A549 treated with CpdA at 1 μM for 4 hours (cell line): ENCODE measurements at places on chromosomes 12 and 14. TPM values are rescaled to one million over a fixed set of nuclear protein-coding genes. Genes with fewer than 3 reads are reported as not detected.

The SERPINA9 gene
- 0.03 TPM in 1 of 5 replicates, not detected in the others for total RNA-seq

The PRB2 gene
- total RNA-seq, result not detected in 5 replicates

The CBLN3 gene
- total RNA-seq, result 1.3 to 1.6 TPM (median 1.5 TPM) in 5 replicates

The NEMP1 gene
- total RNA-seq, result 14.5 to 18.6 TPM (median 16.8 TPM) in 5 replicates

The CTSG gene
- total RNA-seq, result not detected in 5 replicates

The RPGRIP1 gene
- total RNA-seq, result 0.21 to 0.51 TPM (median 0.34 TPM) in 5 replicates

The AMDHD1 gene
- 1.9 to 2.8 TPM (median 2.2 TPM) in 5 replicates for total RNA-seq

The CLEC4C gene
- not detected in 5 replicates for total RNA-seq

The PA2G4 gene
- 303 to 383 TPM (median 320 TPM) in 5 replicates for total RNA-seq

The SOAT2 gene
- 0.17 to 0.24 TPM (median 0.21 TPM) in 4 of 5 replicates, not detected in the other for total RNA-seq

The MOAP1 gene
- 11.1 to 15.8 TPM (median 14.2 TPM) in 5 replicates for total RNA-seq

The DLK1 gene
- 0.22 to 0.65 TPM (median 0.48 TPM) in 5 replicates for total RNA-seq

The COL2A1 gene
- total RNA-seq, result 0.02 to 0.15 TPM (median 0.08 TPM) in 3 of 5 replicates, not detected in the others

The NPFF gene
- not detected in 5 replicates for total RNA-seq

The ASB2 gene
- 1.5 to 3.5 TPM (median 1.9 TPM) in 5 replicates for total RNA-seq

The PPFIBP1 gene
- total RNA-seq, result 19.1 to 41.8 TPM (median 28.8 TPM) in 5 replicates

The FKBP3 gene
- 115 to 141 TPM (median 116 TPM) in 5 replicates for total RNA-seq

The PGAM5 gene
- 39.9 to 61.3 TPM (median 58.6 TPM) in 5 replicates for total RNA-seq

The MEG3 gene
- 56.5 to 102 TPM (median 73.0 TPM) in 5 replicates for total RNA-seq

The MED6 gene
- 42.4 to 55.2 TPM (median 46.5 TPM) in 5 replicates for total RNA-seq

The PDE3A gene
- total RNA-seq, result 2.2 to 4.2 TPM (median 4.1 TPM) in 5 replicates

The DLST gene
- total RNA-seq, result 92.4 to 99.9 TPM (median 97.6 TPM) in 5 replicates

The ZDHHC17 gene
- total RNA-seq, result 7.9 to 17.0 TPM (median 10.2 TPM) in 5 replicates

The KLHL33 gene
- 0.01 TPM in 1 of 5 replicates, not detected in the others for total RNA-seq

The CD69 gene
- total RNA-seq, result not detected in 5 replicates

The SMCO2 gene
- total RNA-seq, result 0.13 to 0.50 TPM (median 0.24 TPM) in 5 replicates

The KRT2 gene
- total RNA-seq, result 0.03 TPM in 1 of 5 replicates, not detected in the others

The FOXM1 gene
- 95.5 to 99.3 TPM (median 96.8 TPM) in 5 replicates for total RNA-seq

The THAP2 gene
- total RNA-seq, result 3.6 to 5.8 TPM (median 4.4 TPM) in 5 replicates

The NYNRIN gene
- 0.13 to 0.48 TPM (median 0.16 TPM) in 5 replicates for total RNA-seq

The MAGOHB gene
- 46.2 to 69.7 TPM (median 56.1 TPM) in 5 replicates for total RNA-seq

The BDKRB2 gene
- total RNA-seq, result 3.4 to 7.0 TPM (median 6.2 TPM) in 5 replicates

The ASCL1 gene
- total RNA-seq, result 0.05 to 0.08 TPM in 2 of 5 replicates, not detected in the others

The SINHCAF gene
- 44.3 to 67.7 TPM (median 47.8 TPM) in 5 replicates for total RNA-seq

The ANKRD33 gene
- 0.08 TPM in 1 of 5 replicates, not detected in the others for total RNA-seq

The CSRP2 gene
- 20.9 to 23.5 TPM (median 22.2 TPM) in 5 replicates for total RNA-seq

The PRICKLE1 gene
- 0.85 to 1.8 TPM (median 0.99 TPM) in 5 replicates for total RNA-seq

The NR4A1 gene
- total RNA-seq, result 29.4 to 44.4 TPM (median 34.5 TPM) in 5 replicates

The SMCO3 gene
- 0.03 TPM in 1 of 5 replicates, not detected in the others for total RNA-seq
